Hypothalamus (tissue), 51 donors: ENCODE measurements at places on chromosomes 1 and 21.

GRCh38 chr1:48848035-48848434 is 71.3 kb upstream of the BEND5 start:
- DNase-seq: no peak

DNA sequence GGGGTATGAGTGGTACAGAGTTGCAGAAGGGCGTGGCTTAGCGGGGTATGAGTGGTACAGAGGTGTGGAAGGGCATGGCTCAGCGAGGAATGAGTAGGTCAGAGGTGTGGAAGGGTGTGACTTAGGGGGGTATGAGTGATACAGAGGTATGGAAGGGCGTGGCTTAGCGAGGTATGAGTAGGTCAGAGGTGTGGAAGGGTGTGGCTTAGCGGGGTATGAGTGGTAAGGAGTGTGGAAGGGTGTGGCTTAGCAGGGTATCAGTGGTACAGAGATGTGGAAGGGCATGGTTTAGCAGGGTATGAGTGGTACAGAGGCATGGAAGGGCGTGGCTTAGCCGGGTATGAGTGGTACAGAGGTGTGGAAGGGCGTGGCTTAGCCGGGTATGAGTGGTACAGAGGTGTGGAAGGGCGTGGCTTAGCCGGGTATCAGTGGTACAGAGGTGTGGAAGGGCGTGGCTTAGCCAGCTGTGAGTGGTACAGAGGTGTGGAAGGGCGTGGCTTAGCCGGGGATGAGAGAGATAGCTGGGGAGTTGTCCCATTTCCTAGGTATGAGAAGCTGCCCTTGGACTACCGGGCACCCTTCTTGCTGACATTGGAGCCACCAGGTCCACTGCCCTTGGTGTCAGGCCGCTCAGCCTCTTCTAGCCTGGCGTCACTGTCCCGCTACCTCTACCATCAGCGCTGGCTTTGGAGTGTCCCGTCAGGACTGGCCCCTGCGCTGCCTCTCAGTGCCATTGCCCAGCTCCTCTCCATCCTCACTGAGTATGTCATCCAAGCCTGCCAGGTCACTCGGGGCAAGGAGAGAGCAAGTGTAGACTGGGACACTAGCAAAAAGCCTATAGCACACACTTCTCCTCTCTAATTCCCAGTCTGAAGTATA is 29.8 kb downstream of the HYI start:
- no peak for DNase-seq

- no peak for DNase-seq
Measured at GRCh38 chr1:10340930-10341590, 57.8 kb upstream of the PGD start.

- DNase-seq: no peak
Measured at GRCh38 chr1:115440733-115441132, 102.7 kb upstream of the NGF start.

DNA sequence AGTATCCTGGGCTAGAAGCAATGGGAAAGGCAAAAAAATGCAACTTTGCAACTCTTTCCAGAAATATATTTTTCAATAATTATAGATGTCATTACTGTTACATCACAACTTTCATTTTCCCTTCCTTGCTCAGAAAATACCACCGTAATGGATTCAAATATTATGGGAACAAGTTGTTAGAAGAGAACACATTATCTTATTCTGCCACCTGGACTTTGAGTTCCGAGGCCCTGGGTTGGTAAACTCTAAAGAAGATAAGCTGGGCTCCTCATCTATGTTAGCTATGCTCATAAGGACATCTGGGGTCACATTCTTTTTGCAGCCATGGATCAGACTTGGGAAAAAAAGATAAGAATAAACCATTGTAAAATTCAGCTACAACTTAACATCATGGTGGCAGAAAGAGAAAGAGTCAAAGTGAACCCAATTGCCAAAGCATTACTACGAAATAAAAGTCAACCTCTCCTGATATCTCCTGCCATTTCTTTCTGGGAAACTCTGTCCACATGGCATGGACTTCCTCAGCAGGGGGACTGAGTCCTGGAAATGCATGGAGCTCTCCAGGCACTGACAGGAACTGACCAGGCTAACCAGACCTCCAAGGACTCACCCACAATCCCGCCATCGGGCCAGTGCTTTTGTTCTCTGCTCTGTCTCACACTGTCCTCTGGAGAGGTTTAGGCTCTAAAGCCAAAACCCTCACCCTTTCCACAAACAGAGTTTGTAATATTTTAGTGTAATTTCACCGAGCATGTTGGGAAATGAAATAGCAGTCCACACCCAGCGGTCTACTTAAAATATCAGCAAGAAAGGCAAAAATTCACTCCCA is 499.1 kb upstream of the RUNX1 start:
- DNase-seq: no peak

GRCh38 chr1:53968125-53968513 is 22.0 kb downstream of the LRRC42 start:
- DNase-seq: no peak

DNA sequence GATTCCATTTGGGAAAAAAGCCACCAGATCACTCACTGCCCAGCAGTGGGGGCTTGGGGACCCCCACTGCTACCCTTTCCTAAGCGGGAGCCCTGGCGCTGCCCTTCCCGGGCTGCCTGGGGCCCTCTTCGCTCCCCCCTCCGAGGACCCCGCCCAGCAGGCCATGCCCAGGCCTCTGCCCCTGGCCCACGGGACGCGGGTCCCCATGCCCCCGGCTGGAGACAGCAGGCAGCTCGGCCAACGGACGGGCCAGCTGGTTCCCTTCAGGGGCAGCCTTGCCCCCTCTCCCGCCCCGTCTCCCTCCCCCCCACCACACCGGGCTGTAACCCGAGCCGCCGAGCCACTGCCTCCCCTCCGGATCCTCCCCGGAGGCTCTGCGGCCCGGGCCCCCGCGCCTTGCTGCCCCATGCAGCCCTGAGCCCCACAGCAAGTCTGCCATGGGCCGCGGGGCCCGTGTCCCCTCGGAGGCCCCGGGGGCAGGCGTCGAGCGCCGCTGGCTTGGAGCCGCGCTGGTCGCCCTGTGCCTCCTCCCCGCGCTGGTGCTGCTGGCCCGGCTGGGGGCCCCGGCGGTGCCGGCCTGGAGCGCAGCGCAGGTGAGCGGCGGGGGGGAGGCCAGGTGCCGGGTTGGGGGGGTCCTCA is at the start of gene MMP23B:
Gene MMP23B, plus strand, starts transcription at position 392 of the 639 bp plus-strand sequence. Its CDS starts 46 bp downstream, at position 438.
- DNase-seq: no peak

DNA sequence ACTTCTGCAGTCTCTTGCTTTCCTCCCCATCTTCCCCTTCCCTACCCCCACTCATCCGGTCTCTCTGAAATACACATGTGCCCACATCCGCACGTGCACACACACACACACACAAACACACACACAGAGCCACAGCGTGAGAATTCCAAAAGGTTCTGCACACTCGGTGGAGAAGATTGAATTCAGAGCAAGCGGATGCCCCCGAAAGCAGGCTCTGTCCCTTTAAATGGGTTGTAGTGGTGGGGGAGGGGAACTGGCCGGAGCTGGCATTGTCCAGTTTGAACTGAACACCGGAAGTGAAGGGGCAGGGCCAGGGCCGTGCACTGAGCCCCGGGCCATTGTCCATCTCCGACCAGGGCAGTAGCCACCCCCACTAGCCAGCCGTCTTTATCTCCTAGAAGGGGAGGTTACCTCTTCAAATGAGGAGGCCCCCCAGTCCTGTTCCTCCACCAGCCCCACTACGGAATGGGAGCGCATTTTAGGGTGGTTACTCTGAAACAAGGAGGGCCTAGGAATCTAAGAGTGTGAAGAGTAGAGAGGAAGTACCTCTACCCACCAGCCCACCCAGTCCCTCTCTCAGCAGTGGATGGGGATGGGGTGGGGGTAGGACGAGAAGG is 1.3 kb upstream of the LIN28A start:
- no peak for DNase-seq

DNA sequence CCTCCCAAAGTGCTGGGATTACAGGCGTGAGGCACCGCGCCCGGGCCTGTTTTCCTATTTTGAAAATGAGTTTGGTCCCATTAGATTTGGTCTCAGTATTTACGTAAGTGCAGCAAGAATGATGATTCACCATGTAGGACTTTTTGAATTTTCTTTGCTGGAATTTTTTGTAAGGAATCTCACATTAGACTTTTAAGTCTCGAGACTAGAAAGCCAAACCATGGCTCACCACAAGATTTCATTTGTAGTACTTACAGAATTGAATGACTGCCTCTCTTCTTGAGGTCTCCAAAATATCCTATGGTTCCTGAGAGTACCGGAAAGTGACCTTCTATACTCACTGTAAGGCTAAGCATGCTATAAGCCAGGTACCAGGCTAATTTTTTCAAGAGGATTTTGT is 325 bp downstream of the OR14A2 start:
- DNase-seq: no peak

DNA sequence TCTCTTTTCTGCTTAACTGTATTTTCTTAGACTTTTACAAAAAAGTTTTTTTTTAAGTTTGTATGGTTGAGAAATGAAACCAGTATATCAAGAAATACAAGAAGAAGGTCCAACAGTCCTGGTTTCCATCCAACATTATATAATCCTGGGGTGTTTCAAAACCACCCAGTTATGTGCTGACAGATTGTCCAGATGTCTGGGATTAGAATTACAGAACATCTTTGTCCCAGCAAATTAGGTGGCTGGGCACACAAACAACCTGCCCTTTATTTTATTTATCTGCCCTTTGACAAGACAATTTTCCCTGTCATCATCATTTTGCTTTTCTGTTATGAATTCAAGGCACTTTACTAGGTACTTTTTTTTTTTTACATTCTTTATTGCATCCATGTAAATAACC is 622.1 kb downstream of the PLPP3 start:
- no peak for DNase-seq

- no peak for DNase-seq
Measured at GRCh38 chr21:30616125-30616524, at the start of gene KRTAP20-1. TSS of gene KRTAP20-1 (plus strand) at chr21:30616425. CDS start at chr21:30616455, 30 bp downstream.

DNA sequence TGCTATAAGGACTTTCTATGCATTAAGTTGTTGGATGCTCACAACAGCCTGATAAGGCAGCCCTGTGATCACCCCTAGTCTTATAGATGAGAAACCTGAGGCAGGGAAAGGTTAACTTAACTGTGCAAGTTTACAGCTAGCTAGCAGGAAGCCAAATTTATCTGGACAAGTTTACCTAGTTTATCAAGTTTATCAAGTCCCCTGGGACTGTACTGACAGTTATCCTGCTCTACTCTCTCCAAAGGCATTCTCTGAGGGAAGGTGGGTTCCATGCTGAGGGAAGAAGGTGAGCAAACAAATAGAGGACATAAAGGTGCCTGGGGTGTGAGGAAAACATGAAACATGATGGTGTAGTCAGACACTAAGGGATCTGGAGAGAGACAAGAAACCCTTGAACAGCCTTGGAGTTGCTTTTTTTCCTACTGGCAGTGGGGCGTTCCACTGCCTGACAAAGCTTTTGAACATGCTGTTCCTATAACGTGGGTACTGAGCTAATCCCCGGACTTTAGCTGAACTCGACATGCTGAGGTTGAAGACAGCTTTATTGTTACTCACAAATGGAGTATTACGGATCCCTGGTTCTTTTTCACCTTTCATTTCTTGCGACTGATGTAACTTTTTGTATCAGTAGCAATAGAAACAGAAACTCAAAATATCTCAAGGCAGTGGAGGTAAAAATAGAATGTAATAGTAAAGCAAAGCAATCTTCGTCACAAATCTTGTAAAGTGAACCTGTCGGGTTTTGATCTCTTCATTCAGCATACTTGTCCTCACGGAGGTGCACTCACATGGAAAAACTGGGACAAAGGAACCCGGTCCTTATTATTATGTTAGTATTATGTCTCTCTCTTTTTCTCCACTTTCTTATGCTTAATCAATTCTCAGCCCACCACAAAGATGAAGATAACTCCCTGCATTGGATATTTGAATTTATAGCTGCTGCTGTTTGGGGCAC is 42.4 kb upstream of the ESRRG start:
- no peak for DNase-seq

- DNase-seq: peak; percentile 3
Measured at GRCh38 chr1:84363019-84363418, 35.3 kb upstream of the DNASE2B start.

DNA sequence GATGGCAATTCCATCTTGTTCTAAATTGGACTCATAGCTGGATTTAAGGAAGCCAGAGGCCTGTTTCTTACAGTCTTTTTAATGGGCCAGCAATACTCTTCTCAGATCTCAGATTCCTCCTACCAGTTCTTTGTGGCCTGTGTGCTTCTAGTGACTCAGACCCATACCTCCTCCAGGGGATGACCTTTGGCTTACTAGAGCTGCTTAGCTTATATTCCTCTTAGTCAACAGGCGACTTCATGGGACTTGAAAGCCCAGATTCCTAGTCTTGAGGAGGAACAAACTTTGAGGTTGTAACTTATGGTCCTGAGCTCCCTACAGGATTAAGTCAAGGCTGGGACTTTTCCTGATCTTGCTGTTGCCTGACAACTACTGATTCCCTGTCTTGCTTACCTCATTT is 12.4 kb upstream of the PAPPA2 start:
- no peak for DNase-seq

- no peak for DNase-seq
Measured at GRCh38 chr1:221913351-221913892, 171.5 kb upstream of the DUSP10 start.

- DNase-seq: no peak
Measured at GRCh38 chr21:33940881-33941245, 25.3 kb upstream of the ATP5PO start.

DNA sequence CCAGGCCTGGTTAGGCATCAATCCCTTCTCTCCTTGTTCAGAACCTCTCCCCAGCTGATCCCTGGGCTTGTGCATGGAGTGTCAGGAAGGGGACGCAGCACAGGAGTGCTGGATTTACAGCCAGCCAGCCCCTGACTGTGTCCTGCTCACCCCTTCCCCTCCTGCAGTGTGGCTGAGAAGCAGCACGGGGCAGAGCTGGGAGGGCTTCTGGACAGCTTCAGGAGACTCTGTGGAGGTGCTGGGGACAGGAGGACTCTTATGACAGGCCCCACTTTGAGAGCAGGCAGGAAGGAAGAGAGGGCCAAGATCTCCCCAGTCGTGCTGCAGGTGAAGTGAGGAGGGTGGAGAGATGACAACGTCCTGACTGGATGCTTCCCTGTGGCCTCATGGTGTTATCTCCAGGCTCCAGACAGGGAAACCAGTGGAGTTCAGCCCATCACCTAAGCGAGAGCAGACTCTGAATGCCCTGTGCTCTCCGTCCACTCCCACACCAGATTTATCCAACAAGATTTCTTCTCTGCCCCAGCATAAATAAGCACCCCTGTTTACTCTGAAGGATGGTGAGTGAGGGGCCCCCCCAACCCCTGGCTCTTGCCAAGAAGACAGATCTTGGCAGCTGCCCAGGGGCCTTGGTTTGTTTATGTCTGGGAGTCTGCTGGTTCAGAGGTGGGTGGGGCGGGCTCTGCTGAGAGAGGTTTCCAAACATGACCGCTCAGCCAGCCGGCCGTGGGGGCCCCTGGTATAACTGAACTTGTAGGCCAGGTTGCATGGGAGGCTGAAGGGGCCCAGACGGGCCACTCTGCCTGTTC is 21.3 kb downstream of the TMCC2 start:
- DNase-seq: peak; percentile 61
